ENCODE measurements at places on chromosomes 6 and 20.

GRCh38 chr20:32965115-32965514, 39.1 kb downstream of the SUN5 start:
- DNase-seq = no peak

DNA sequence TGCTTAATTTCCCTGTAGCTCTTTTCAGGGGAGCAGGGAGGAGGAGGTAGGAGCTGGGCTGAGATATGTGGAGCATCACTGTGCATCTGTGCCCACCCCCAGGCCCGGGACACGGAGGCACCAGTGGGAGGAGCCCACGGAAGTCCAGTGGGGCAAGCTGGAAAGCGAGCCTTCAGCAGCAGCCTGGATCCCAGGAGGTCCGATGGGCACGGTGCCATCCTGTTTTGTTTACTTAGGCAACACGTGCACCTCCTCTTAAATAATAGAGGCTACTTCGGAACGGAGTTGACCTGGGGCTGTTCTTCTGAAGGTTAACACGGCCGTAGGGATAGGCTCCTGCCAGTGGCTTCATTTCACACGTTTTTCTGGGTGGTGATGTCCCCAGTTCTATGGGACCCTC, 51.6 kb downstream of the CDH4 start:
- no peak for DNase-seq

DNA sequence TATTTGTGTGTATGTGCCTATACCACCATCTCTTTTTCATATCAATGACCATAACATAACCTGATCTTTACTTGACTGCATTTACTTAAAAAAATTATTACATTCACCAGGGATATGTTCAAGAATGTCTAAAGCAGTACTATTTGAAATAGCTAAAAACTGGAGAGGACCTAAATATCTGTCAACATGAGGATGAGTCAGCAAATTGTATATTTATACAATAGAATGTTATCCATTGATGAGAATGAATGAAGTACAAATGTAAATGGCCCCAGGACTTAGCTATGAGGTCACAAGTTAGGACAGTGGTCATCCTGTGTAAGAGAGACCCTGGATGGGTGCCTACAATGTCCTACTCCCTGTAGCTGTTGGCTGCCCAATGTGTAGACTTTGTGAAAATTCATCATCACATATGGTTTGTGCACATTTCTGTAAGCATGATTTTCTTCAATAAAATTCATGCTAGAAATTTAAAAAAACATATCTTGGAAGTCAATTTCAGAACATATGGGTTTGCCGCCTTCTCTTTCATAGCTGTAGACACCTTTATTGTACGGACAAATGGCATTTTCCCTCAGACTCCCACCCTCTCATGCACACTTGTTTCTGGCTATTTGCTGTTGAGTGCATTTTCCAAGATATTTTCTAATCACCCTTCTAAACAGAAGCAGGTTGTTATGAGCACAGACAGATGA, 202.4 kb downstream of the CDH26 start:
- DNase-seq = no peak

DNA sequence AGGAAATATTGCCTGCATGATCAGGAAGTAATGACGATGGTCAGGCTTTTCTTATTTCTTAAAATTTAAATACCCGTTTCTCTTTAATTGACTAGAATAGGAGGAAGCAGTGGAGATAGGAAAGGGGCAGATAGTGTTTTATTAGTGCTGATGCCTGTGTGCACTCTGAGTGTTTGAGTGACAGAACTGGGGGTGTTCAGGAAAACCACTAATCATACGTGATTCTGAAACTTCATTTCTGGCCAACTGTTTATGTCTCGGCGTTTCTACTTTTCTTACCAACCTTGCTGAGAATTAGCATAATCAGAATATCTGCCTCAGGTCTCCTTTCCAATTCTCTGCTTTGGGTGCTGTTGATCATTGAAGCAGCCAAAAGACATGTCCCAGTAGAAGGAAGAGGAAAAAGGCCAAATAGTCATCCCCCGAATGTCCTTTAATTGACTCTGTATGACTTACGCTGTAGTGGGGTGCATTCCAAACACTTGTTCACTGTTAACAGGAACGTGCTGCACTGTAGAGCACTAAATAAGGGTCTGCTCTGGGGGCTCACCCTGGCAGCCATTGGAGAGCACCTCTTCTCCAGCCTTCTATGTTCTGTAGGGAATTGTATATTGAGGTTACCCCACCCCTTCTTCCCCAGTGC, 152.9 kb downstream of the JARID2 start:
- peak; percentile 35 for DNase-seq

GRCh38 chr6:113381232-113381631, 475.9 kb upstream of the MARCKS start:
- DNase-seq = no peak

DNA sequence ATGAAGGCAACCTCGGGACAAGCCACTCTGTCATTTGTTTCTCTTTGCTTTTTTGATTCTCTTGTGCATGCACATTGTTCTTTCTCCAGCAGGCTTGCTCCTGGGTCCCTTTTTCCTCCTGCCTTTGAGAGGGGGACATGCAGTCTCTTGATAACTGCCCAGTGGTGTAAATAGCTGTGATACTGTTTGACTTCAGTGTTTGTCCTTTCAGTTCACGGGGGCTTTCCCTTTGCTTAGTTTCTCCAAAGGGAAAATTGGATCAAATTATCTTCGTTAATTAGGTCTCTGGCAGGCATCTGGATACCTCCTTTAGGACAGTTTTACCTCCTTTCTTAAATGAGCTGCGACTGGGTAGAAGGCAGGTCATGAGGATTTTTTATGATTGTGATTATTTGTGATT, 41.5 kb downstream of the RALGAPB start:
- DNase-seq = no peak

All from inflammatory macrophage treated with lipopolysaccharide for 4 hours (primary cell).